ENCODE measurements at places on chromosomes 1 and 21. TPM values are rescaled to one million over a fixed set of nuclear protein-coding genes. Genes with fewer than 3 reads are reported as not detected.

LCE2C gene
- total RNA-seq = not detected

TSSK3 gene
- 4.2 TPM for total RNA-seq

NPPA gene
- total RNA-seq = not detected

GREM2 gene
- total RNA-seq = 1.6 TPM

LIN28A gene
- not detected for total RNA-seq

TMEM50B gene
- total RNA-seq = 84.5 TPM

A3GALT2 gene
- total RNA-seq = not detected

F5 gene
- 1.7 TPM for total RNA-seq

TMEM125 gene
- total RNA-seq = 12.1 TPM

ROR1 gene
- total RNA-seq = 6.2 TPM

FLG2 gene
- not detected for total RNA-seq

PKLR gene
- not detected for total RNA-seq

YOD1 gene
- 9.8 TPM for total RNA-seq

Data from ureter (tissue), 1 donor.